Activated B cell treated with CpG ODN at 0.5 μM for 24 hours (primary cell): ENCODE measurements at places on chromosomes 2 and 18. TPM values are rescaled to one million over a fixed set of nuclear protein-coding genes. Genes with fewer than 3 reads are reported as not detected.

Gene NEB
- total RNA-seq: 1.2 and 2.0 TPM in 2 replicates

Gene TM4SF20
- total RNA-seq: not detected in 2 replicates

Gene CHRNG
- not detected in 2 replicates for total RNA-seq

GRCh38 chr2:121382744-121383143 is 97.7 kb upstream of the TFCP2L1 start:
- H3K36me3 ChIP-seq: peaks cover 92% of the 10 kb centered on the region
- H3K4me1 ChIP-seq: no peaks in the 10 kb centered on the region
- DNase-seq: no peak
- H3K27me3 ChIP-seq: no peaks in the 10 kb centered on the region
- H3K27ac ChIP-seq: no peak overlapping the region
- no peak overlapping the region for H3K4me3 ChIP-seq

DNA sequence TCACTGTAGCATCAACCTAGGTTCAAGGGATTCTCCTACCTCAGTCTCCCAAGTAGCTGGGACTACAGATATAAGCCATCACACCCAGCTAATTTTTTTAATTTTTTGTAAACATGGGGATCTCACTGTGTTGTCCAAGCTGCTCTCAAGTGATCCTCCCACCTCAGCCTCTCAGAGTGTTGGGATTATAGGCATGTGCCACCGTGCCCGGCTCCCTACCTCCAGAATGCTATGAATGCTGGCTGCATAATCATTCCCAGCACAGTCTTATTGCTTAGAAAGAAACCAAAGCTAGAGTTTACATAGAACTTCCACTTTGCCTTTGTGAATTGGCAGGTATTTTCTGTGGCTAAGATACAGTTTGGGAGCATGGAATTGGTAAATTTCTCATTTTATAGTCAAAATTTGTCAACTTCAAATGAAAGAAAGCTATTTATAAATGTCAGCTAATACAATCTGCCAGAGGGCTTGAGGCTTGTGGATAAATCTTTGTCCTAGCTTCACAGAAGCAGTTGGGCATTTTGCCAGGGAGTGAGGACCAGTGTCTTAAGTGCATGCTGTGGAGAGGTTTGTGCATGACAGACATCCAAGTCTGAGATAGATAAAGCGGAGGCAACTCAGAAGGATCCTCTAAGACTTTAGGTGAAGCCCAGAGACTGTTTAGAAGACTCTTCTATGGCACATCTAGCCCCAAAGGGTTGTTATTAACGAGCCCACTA is 175.4 kb downstream of the ANTXR1 start:
- peaks cover 16% of the 10 kb centered on the region for H3K27me3 ChIP-seq
- H3K36me3 ChIP-seq: no peaks in the 10 kb centered on the region
- DNase-seq: no peak

GRCh38 chr18:31508781-31509180 is 10.8 kb downstream of the DSG2 start:
- no peaks in the 10 kb centered on the region for H3K4me1 ChIP-seq
- H3K36me3 ChIP-seq: no peaks in the 10 kb centered on the region
- H3K4me3 ChIP-seq: no peak overlapping the region

DNA sequence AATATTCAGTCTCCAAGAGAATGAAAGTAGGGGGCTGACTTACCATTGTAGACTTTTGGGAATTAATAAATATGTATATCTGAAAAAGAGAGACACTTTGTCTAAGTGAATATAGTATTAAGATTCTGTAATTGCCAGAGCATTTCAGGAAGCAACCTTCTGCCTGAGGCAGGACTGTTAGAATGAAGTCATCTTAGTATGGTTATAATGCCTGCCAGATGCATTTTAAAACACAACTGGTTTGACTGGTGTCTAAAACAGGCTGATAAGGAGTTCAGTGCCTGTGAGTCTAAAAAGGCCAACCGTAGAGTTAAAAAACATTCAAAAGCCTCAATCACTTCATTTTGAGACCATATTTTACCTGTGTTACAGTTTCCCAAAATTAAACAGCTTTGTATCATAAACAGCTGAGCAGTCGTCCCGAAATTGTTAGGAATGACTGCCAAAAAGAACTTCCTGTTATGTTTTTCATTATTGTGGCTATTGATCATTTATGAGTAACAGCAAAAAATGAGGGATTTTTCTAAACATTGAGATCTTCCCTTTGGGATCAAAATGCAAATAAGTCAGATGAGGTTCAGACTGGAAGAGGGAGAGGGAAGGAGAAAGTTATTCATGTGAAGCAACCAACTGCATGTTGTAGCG is 443.9 kb downstream of the PID1 start:
- no peak overlapping the region for H3K4me3 ChIP-seq
- H3K27me3 ChIP-seq: no peaks in the 10 kb centered on the region
- no peak for DNase-seq
- no peaks in the 10 kb centered on the region for H3K36me3 ChIP-seq

- H3K4me1 ChIP-seq: peaks cover 41% of the 10 kb centered on the region
- H3K36me3 ChIP-seq: no peaks in the 10 kb centered on the region
- no peak overlapping the region for H3K4me3 ChIP-seq
- H3K27me3 ChIP-seq: no peaks in the 10 kb centered on the region
- H3K27ac ChIP-seq: no peak overlapping the region
Observed at GRCh38 chr2:136021406-136021805, 36.0 kb upstream of the DARS1 start.

GRCh38 chr2:27509326-27509725 is 12.7 kb downstream of the GCKR start:
- no peak for DNase-seq
- no peaks in the 10 kb centered on the region for H3K36me3 ChIP-seq
- H3K27ac ChIP-seq: no peak overlapping the region
- no peaks in the 10 kb centered on the region for H3K4me1 ChIP-seq
- H3K27me3 ChIP-seq: peaks cover 22% of the 10 kb centered on the region
- no peak overlapping the region for H3K4me3 ChIP-seq

- H3K4me1 ChIP-seq: no peaks in the 10 kb centered on the region
- no peaks in the 10 kb centered on the region for H3K36me3 ChIP-seq
- no peaks in the 10 kb centered on the region for H3K27me3 ChIP-seq
- no peak overlapping the region for H3K4me3 ChIP-seq
Observed at GRCh38 chr2:155309483-155309882, 611.0 kb downstream of the KCNJ3 start.

GRCh38 chr2:177888581-177888980 is 184.0 kb downstream of the PDE11A start:
- DNase-seq: no peak
- no peak overlapping the region for H3K27ac ChIP-seq
- peaks cover 2% of the 10 kb centered on the region for H3K27me3 ChIP-seq
- no peak overlapping the region for H3K4me3 ChIP-seq
- H3K4me1 ChIP-seq: no peaks in the 10 kb centered on the region

DNA sequence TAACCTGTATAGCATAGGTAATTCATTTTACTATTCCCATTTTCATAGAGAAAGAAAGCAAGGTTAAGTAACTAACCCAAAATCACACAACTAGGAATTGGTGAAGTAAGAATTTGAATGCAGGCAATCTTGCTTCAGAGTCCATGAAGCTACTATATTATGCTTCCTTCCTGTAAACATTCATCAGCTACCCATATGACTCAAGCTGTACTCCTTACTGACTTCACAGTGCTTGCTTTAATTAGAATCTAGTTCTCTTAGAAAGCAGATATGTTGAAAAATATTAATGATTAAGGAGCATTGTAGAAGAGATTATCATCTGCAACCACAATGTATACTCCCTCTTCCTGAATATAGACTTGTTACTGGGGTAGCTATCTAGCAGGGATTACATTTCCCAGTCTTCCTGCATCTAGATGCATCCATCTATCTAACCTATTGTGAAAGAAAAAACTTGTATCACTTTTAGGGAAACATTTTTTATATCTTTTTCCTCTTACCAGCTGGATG is 961.6 kb upstream of the CHAC2 start:
- no peak overlapping the region for H3K27ac ChIP-seq
- no peaks in the 10 kb centered on the region for H3K4me1 ChIP-seq
- DNase-seq: no peak
- no peaks in the 10 kb centered on the region for H3K27me3 ChIP-seq

DNA sequence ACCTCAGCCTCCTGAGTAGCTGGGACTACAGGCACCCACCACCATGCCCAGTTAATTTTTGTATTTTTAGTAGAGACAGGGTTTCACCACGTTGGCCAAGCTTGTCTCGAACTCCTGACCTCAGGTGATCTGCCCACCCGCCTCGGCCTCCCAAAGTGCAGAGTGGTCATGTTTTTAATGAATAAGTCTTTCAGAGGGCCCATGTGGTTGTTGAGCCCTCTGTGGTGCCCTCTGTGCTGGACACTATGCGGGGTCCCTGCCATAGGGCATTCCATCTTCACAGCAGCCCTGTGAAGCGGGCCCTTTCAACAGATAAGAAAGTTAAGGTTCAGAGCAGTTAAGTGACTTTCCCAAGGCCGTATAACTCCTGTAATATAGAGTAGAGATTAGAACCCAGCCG is 25.9 kb downstream of the MYO7B start:
- peaks cover 11% of the 10 kb centered on the region for H3K27me3 ChIP-seq
- H3K4me3 ChIP-seq: no peak overlapping the region
- no peaks in the 10 kb centered on the region for H3K36me3 ChIP-seq
- no peak overlapping the region for H3K27ac ChIP-seq

GRCh38 chr2:127277028-127277427 is 16.9 kb downstream of the ERCC3 start:
- no peak for DNase-seq
- H3K4me1 ChIP-seq: peaks cover 23% of the 10 kb centered on the region
- H3K27me3 ChIP-seq: no peaks in the 10 kb centered on the region
- peaks cover 93% of the 10 kb centered on the region for H3K36me3 ChIP-seq
- H3K27ac ChIP-seq: peak overlapping the region; percentile 56

DNA sequence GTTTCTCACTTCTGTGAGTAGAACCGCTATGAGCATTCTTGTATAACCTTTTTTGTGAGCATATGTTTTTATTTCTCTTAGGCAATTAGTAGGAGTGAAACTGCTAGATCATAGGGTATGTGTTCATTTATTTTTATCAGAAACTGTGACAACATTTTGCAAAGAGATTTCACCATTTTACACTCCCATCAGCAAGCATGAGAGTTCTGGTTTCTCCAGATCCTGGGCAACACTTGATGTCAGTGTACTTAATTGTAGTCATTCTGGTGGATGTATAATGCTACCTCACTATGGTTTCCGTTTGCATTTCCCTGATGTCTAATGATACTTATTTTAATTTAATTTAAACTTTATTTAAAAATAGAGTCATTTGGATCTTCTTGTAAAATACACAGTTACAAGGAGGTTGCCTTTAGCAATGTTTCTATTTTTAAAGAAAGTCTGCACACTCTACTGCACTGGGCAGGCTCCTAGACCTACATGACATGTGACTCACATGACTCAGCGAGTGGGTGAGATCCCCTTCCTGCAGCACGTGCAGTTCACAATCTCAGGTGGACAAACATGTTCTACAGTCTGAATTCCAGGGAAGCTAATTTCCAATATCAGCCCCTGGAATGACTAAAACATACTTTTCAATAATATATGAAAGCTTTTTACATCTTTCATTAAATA is 127.0 kb upstream of the BCL2L11 start:
- H3K4me1 ChIP-seq: peaks cover 18% of the 10 kb centered on the region
- DNase-seq: no peak
- H3K36me3 ChIP-seq: no peaks in the 10 kb centered on the region
- no peak overlapping the region for H3K27ac ChIP-seq
- peaks cover 10% of the 10 kb centered on the region for H3K27me3 ChIP-seq
- peak overlapping the region; percentile 7 for H3K4me3 ChIP-seq

DNA sequence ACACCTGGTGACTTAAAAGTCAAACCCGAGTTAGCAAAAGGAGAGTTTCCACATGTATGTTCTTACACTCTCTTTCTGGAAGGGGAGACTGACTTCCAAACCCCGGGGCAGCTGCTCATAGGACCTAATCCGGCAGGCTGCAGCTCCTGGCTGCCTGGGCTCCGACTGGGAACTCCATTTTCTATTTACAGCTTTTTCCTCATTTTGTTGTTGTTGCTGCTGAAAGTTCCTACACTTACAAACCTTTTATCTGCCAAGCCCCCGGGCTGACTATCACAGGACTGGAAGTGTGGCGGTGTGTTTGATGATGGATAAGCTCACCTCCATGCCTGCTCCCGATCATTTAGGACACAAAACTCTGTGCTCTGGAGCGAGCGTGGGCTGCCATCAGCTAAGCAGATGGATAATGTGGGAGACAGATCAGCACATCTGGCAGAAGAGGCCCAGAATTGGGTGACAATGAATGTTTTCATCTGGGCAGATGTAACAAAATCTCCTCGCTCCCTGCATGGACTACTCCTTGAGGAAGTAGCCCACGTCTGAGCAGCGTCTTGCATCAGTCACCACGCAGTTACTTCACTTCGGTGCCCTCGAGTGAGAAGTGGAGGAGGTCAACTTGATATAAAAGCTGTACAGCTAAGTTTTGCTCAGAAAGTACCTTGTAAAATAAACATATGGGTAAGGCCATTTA is 114.4 kb upstream of the COPS8 start:
- no peak for DNase-seq
- peaks cover 2% of the 10 kb centered on the region for H3K4me1 ChIP-seq
- peaks cover 8% of the 10 kb centered on the region for H3K27me3 ChIP-seq
- no peak overlapping the region for H3K4me3 ChIP-seq
- H3K27ac ChIP-seq: no peak overlapping the region

DNA sequence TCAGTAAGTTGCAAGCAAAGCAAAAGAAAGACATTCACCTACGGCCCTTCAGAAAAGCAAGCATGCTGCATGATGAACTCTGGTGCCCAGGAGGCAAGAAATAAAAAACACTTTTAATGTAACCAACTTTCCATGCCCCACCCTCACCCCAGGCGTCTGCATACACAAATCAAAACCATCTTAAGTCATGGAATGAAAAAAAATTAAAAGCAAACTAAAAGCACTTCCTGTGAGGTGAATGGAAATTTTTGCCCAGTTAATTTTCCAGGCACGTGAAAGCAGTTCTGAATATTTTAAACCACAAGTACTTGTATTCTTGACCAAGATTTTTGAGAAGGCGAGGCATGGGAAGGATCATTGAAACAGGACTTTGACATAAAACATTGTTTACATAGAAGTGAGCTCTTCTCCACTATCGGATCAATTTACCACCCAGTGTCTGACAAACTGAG is 2.5 kb upstream of the ICOS start:
- H3K27ac ChIP-seq: no peak overlapping the region
- no peak for DNase-seq
- H3K27me3 ChIP-seq: peaks cover 2% of the 10 kb centered on the region
- H3K36me3 ChIP-seq: no peaks in the 10 kb centered on the region
- no peak overlapping the region for H3K4me3 ChIP-seq
- no peaks in the 10 kb centered on the region for H3K4me1 ChIP-seq

DNA sequence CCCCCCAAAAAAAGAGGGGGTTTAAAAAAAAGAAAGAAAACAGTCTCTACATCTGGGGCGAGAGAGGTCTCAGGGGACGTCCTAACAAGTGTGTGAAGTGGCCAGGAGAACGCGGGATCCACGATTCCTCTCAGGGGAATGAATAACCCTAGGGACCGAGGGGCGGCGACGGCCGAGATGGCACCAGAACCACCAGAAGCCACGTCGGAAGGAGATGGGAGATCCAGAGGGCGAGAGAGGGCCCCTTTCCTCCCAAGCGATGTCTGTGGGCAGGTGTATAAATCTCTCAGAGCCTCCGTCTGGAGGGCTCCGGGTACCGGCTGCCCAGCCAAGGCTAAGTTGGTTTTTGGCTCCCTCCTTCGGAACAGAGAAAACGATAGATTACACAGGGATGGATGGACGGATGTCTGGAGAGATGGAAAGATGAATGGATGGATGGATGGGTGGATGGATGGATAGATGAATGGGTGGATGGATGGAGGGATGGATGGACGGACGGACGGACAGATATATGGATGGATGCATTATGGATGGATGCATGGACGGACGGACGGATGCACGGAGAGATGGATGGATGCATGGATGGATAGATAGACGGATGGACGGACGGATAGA is 1.7 kb downstream of the EPHA4 start:
- H3K4me3 ChIP-seq: peak overlapping the region; percentile 85
- peaks cover 42% of the 10 kb centered on the region for H3K4me1 ChIP-seq
- peaks cover 11% of the 10 kb centered on the region for H3K27me3 ChIP-seq
- peak; percentile 21 for DNase-seq
- peaks cover 12% of the 10 kb centered on the region for H3K36me3 ChIP-seq
